ENCODE measurements at places on chromosomes 13 and 19.
A peak's percentile ranks its signal among the peaks of the same experiment; 100 is the strongest.

GRCh38 chr19:41307954-41308449 lies 2.0 kb upstream of the CCDC97 start:
- no peak for DNase-seq

DNA sequence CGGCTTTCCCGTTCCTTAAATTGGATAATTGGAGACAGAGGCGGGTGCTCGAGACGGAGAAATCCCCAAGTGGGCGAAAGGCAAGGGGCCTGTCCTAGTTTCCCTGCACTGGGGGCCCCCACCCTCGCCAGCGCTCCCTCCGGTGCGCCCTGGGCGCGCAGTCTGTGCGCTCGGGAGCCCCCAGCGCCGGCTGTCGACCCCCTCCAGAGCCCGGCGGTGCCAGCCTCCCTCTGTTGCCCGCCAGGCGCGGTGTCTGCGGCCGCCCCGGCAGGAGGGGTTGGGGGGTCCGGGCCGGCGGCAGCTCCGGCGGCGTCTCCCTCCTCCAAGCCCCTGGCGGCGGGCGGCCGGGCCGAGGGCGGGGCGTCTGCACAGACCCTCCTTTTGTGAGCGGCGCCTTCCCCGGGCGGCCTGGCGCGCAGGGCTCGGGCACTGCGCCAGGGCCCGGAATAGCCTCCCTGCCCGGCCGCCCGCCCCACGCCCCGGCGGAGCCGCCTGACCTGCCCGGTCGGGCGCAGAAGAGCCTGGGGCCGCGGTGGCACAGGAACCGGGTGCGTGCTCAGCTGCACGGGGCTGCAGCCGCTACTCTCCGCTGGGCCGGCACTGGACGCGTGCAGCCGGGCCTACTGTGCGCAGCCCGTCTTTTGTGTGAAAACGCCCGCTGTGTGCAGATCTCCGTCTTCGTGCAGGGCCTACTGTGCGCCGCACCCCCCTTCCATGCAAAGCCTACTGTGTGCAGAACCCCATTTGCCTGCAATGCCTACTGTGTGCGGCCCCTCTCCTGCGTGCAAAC lies 13.2 kb downstream of the GADD45B start:
- no peak for DNase-seq

DNA sequence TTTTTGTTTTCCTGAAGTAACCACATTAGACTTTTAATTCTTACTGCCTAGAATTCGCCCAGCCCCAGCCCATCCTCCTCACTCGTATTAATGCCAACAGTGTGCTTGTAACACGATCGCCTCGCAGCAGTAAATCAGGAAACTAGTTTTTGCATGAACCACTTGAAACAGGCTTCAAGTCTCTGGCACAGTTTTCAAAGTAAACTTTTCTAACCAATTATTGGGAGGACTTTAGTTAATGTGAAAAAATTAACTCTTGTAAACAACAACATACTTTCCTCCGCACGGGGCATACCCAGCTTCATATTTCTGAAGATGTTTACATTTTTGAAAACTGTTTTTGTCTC lies 39.2 kb downstream of the TNFRSF19 start:
- no peak for DNase-seq

DNA sequence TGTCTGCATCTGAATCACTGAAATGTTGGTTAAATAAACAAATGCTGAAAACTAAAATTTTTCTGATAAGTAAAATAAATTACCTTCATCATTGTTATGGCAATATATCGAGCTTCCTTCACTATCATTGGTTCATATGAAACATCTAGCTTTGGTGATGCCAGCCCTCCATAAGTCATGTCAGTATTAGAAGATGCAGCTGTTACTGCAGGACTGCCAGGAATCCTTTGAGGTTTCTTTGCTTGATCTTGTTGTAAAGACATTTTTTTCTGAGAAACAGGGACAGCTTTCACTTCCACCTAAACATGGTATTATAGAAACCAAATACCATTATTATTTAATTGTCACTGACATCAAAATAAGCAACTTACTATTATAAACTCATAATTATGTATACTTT lies 123.7 kb upstream of the FBXL3 start:
- DNase-seq = no peak

GRCh38 chr19:55467236-55468053 lies 2.9 kb upstream of the C19orf85 start:
- peak; percentile 38 for DNase-seq

DNA sequence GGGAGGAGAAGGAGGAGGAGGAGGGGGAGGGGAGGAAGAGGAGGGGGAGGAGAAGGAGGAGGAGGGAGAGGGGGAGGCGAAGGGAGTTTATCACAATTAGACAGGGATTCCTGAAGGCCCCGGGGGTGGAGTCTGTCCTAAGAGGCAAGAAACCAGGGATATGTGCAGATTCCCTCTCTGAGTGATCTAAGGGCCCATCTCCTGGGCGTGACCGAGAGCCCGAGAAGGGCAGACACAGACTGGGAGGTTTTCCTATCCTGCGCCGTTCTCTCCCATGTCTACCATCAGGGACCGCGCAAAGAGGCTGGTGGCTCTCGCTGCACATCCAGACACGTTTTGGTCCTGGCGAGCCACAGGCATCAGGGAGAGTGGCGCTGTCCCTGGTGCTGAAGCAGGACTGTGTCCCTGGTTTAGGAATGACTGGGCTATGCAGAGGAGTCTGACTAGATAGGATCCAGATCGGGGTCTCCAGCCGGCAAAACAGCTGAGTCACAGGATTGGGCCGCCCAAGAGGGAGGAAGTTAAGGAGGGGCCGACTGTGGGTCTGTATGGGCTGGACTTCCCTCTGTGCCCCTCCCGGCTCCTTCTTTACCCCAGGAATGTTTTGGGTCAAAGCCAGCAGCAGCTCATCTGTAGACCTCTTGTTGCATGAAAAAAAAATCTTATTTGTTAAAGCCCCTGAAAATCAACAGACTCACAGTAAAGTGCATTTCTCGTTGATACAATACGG lies 17.9 kb upstream of the ZNF175 start:
- peak; percentile 20 for DNase-seq

- no peak for DNase-seq
Measured at GRCh38 chr13:24741016-24741662, 22.8 kb upstream of the RNF17 start.

- DNase-seq = no peak
Measured at GRCh38 chr13:79631051-79631659, 150.2 kb downstream of the NDFIP2 start.

GRCh38 chr19:10269333-10270179 lies 1.4 kb upstream of the ICAM1 start:
- peak; percentile 93 for DNase-seq

DNA sequence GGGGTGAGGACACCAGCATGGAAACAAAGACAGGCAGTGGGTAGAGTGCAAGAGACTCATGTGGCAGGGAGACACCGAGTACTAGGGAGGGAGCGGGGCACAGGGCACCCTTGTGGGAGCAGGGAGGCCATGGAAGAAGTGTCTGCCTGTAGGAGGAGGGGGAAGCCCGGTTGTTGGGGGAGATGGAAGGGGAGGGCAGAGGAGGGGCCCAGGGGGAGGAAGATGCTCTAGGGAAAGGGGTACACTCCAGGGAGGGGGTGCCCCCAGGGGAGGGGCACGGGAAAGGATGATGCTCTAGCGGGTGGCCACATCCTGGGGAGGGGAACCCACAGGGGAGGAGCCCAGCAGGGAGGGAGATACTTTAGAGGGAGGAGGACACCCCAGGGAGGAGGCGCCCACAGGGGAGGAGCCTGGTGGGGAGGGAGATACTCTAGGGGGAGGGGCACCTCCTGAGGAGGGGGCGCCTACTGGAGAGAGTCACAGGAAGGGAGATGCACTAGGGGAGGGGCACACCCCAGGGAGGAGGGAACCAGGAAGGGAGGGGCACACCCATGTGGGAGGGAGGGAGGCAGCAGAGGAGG lies 24.9 kb downstream of the CPAMD8 start:
- no peak for DNase-seq

GRCh38 chr13:31747291-31747690 lies 8.0 kb downstream of the RXFP2 start:
- DNase-seq = no peak

GRCh38 chr19:45509692-45510015 lies 2.4 kb downstream of the VASP start:
- no peak for DNase-seq

GRCh38 chr19:54650108-54650655 lies 12.6 kb upstream of the LILRB4 start:
- DNase-seq = no peak

- no peak for DNase-seq
Measured at GRCh38 chr19:15265850-15266248, 33.6 kb upstream of the EPHX3 start.

DNA sequence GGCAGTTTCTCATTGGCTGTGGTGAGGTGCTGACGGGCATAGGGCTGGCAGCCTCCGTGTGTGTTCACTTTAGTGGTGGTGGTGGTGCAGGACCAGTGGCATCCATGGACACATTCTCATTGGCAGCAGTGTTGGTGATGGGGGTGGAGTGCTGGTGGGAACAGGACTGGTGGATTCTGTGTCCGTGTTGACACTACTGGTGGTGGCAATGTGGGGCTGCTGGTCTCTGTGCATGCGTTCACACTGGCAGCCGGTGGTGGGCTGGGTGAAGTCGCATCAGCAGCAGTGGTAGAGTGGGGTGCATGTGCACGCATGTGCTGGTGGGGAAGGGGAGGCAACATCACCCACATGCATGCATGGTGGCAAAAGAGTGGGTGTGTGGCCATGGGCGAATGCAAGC lies 1471.4 kb upstream of the PCDH20 start:
- DNase-seq = no peak

DNA sequence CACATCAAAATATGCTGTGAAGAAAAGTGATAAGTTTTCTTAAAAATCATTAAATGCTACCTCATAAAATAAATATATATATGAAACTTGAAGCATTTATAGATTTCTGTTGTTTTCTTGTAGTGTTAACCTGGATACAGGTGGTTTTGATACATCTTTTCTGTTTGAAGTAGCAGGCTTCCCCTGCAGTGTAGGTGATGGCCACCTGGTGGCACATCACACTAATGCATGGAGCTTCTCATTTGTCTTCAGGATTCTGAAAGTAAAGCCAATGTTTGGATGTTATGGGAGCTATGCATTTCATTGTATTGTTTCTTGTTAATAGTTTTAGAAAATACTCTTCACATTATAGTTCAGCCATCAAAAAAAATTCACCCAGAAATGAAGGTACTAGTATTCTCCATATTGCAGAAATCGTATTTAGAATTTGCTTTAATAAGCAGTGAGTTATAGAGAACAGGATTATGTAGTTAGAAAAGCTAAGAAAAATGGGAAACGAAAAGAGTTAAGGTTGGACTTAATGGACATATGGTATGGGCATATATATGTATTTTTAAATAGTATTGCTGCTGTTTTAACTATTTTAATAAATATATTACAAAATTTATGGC lies 18.7 kb downstream of the GPR180 start:
- DNase-seq = no peak

GRCh38 chr13:29858231-29858630 lies 7.8 kb upstream of the UBL3 start:
- DNase-seq = no peak

- DNase-seq = no peak
Measured at GRCh38 chr19:33192010-33192409, 2.1 kb upstream of the LRP3 start.

DNA sequence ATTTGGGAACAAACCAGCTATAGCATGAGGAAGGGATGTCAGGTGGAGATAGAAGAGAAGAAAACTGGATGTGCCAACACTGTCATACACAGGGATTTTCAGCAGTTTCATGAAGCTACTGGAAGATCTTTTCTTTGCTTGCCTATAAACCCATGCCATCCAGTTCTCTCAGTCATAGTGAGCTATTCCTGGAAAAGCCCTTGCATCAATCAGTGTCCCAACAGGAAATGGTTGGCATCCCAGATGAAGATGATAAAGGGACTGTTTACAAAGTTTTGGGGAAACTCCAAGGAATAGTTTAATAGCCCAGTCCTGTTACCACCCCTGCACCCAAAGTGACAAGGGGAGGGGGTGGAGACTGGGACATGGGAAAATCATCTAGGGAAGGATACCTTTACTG lies 58.5 kb upstream of the ARGLU1 start:
- DNase-seq = no peak

GRCh38 chr13:77883328-77883727 lies 35.3 kb downstream of the EDNRB start:
- DNase-seq = no peak

- DNase-seq = no peak
Measured at GRCh38 chr13:24834902-24835510, 71.0 kb downstream of the RNF17 start.

GRCh38 chr13:113972451-113973217 lies 1.2 kb downstream of the C13orf46 start:
- no peak for DNase-seq

DNA sequence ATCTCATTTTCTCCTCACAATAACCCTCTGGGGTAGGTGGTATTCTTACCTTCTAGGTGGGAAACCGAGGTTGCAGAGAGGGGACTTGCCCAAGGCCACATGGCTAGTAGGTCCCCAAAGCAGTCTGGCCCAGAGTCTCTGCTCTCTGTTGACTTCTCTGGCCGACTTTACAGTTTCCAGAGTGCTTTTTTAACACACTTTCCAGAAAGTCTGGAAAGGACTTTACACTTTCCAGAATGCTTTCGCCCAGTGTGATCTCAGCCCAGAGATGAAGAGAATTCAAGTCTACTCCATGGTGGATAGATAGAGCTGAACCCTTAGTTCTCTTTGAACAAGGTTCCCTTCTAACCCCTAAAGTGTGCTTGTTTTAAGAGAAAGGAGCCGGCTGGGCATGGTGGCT lies 12.2 kb downstream of the ARHGAP35 start:
- DNase-seq = no peak

- no peak for DNase-seq
Measured at GRCh38 chr13:48181482-48182145, 51.4 kb upstream of the ITM2B start.

GRCh38 chr13:71290963-71291841 lies 575.8 kb downstream of the DACH1 start:
- peak; percentile 57 for DNase-seq

DNA sequence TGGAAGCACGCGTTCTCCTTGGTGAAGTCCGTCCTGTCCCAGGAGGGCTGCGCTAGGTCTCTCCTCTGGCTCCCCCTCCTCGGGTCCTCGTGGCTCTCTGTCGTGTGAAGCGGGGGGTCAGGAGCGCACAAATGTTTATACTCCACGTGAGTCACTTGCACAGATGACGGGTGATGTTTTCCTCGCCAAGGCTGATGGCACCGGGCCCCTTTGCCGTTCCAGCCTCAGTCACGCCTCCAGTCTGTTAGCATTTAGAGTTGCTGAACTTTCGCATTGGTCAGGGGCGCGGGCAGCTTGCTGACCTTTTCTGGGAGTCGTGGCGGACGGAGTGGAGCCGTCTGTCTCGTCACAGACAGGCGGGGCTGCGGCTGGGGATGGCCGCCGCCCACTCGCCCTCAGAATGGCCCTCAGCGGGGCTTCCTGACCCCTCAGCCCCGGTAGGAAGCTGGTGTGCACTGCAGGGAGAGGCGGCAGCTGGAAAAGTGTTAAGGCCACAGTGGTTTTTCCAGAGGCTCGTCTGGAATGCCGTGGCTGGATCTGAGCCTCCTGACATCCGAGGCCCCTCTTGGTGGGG lies 13.7 kb downstream of the KLHL26 start:
- DNase-seq = no peak

Measured in CD8-positive, alpha-beta T cell (primary cell).